ENCODE measurements at places on chromosomes 3 and 15.
A peak's percentile ranks its signal among the peaks of the same experiment; 100 is the strongest.

DNA sequence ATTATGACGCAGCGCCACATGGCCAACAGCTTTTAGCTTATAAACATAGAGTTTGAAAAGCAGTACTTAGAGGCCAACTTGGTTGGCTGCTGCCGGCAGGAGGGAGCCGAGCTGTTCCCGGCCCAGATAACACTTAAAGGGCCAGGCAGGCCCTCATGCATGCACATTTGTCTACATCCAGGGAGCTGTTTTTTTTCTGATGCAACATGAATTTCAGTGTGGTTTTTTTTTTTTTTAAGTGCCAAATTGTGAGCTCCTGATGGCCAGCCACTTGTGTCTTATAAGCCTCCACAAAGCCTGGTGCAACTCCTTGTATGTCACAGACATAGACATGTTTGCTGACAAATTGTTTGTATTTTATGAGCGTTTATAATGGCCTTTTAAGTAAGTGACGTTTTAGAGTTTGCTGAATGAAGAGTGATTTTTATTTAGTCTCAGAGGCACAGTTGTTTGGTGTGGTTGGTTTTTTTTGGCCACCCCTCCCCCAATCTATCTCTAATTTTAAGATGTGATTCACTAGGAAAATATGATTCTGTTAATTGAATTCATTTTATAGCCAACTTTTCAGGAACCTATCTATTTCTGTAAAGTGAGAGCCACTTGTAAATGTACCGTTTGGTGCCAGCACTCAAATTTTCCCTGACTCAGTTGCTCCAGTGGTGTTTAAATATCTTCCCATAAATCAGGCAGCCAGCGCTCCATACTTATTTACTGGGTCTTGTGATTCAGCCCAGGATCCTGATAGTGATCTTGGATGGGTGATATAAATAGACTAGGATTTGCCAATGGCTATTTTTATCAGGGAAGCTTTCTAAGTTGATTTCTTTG, 134.3 kb downstream of the VGLL4 start:
- no peak for DNase-seq

GRCh38 chr3:109337393-109337792, at the start of gene DPPA4:
Gene DPPA4 (minus strand): TSS chr3:109337546. CDS start chr3:109337517, 29 bp downstream.
- DNase-seq: no peak

DNA sequence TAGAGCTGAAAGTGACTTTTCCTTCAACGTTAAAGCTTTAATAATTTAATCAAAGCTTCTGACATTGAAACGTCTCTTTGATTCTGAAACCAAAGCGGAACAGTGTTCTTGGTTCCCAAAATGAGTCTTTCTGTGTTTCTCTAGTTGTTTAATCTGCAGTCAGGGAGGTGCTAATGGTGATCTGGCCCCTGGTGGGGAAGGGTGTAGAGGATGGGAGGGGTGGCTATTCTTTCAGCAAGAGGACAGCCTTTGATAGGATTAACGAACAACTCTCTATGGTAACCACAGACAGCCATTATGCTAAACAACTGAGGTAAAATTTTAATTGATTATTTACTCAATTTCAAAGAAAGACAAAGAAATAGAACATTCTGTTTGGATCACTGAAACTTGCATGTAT, 79.9 kb upstream of the CADPS start:
- no peak for DNase-seq

GRCh38 chr15:71273731-71274447, 158.6 kb downstream of the THSD4 start:
- no peak for DNase-seq

DNA sequence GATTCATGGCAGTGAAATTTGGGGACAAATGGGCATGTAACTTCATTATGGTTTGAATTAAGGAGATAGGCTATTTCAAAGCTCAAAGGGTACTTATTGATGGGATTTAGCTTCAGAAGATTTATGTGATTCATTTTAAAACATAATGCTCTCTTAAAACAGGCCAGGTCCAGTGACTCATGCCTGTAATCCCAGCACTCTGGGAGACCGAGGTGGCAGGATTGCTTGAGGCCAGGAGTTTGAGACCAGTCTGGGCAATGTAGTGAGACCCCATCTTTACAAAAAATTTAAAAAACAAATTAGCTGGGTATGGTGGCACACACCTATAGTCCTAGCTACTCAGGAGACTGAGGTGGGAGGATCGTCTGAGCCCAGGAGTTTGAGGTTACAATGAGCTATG, 11.5 kb downstream of the THAP10 start:
- no peak for DNase-seq

DNA sequence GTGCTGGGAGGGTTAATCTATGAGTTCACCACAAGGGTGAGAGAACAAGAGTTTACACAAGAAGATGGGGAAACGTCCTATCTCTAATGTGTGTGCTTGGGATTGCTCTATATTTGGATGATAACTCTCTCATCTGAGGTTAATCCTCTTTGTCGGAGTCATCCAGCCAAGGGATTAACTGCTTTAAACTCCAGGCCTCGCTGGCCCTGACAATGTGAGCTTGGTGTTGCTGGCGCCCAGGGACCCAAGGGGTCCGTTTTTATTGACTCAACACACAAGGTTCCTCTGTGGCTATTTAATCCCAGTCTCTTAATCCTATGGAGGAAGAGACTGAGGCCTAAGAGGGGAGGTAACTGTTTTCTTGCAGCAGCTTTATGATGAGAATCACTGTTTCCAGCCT, 14.2 kb downstream of the SV2B start:
- no peak for DNase-seq

DNA sequence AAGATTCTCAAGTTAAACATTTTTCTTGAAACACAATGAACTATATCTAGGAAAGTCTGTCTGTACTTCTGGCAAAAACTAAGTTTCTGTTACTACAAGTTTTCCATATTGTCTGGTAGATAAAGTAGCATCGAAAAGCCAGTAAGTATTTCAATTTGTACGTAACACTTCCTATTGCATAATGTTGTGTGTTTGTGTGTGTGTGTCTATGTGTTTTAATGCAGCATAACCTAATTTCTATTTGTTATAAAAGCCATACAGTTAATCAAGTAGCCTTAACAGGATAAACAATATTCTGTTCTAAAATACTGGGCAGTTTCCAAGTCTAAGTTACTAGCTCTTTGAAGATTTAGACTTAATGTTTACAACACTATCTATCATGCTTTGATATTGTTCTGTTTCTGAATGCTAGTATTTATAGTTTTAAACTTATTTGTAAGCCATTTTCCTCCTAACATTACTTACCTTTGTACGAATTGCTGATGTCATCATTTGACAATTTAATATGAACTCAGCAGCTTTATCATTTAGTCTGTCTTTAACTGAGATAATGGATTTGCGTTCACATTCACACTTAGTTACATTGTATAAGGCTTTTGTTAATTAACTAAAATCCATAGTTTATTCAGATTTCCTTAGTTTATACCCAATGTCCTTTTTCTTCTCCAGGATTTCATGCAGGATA, 163.9 kb downstream of the CBLB start:
- no peak for DNase-seq

DNA sequence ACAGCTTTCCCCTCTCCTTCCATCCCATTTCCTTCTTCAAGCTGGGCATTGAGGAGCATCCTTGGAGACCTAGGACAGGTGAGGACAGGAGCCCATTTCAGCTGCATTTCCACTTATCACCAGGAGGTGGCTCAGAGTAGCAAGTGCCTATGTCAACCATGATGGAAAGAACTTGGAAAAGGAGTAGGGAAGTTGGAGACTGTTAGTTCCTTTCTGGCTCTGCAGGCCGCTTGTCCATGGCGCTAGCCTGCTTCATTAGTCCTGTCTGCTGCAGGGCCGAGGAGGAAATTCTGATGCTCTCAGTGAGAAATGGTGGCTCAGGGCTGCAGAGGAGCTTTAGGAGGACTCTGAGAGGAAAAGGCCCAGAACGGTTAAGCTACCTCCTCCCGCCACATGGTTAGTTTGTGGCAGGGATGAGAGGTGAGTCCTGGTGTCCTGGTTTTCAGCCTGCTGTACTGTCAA, 7.0 kb upstream of the CD276 start:
- no peak for DNase-seq

DNA sequence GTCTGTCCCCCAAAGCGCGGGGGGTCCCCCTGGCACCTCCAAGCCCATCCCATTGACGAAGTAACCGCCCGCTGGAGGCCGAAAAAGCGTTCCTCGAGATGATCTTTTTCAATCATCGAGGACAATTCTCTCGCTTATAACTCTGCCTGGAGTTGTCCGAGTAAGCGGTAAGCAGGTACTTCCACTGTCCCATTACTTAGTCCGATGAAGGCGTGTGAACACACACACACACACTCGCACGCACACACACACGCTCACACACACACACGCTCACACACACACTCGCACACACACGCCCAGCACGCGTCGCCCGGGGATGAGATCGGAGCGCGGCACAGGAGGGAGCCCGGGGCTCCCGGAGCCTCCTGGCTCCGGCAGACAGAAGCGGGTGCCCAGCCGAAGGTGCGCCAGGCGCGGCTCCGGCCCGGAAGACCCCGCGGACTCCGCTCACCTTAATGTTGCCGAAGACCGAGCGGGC, 430 bp downstream of the SLCO2A1 start:
- no peak for DNase-seq

GRCh38 chr3:167491621-167492020, 17.8 kb upstream of the SERPINI2 start:
- DNase-seq: no peak

DNA sequence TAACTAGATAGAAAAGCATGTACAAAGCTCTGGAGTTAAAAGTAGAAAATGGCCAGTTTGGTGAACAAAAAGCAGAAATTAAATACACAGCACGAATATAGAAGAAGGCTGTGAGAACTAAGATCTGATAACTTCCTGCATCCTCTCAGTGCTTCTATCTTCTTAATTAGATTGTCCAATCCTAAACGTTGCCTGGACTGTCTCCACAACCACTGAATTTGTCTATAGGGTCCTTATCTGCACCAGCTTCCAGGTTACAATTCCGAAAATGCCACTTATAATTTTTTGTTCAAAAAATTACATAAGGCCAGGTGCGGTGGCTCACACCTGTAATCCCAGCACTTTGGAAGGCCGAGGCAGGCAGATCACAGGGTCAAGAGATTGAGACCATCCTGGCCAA, 626.3 kb downstream of the TBL1XR1 start:
- no peak for DNase-seq

DNA sequence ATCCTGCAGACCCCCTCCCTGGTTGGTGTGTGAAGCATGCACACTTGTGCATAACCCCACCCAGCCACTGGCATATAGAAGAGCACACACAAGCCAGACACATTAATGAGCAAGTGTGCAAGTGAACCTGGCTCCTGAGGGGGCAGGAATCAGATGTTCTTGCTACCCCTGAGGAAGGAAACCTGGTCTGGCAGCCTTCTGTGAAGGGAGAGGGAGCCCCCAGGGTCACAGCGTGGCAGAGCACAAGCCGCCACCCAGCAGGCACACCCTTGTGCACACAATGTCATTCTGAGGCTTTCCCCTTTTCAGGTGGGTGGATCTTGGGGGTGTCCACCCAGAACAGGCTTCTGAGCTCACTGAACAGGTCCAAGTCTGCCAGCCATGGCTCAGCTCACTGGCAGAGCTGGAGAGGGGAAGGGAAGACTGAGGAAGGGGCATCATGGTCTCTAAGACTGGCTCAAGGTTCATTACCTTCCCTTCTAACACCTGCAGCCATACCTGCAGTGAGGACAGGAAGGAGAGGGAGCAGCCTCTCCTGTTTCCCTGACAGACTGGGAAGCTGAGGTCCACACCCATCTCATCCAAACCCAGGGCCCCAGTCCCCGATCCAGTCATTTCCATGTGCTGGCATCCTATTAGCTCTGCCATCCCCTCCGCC, 31.6 kb upstream of the SEMA3F start:
- DNase-seq: no peak

- DNase-seq: no peak
These were observed 25.8 kb downstream of the ZPLD1 start for GRCh38 chr3:102460579-102460978.

- DNase-seq: no peak
These were observed 880.6 kb upstream of the ARPP21 start for GRCh38 chr3:34758630-34759261.

- no peak for DNase-seq
These were observed 135.4 kb downstream of the KLF13 start for GRCh38 chr15:31461911-31462480.

GRCh38 chr3:169811631-169812331, 889 bp upstream of the LRRIQ4 start:
- no peak for DNase-seq

DNA sequence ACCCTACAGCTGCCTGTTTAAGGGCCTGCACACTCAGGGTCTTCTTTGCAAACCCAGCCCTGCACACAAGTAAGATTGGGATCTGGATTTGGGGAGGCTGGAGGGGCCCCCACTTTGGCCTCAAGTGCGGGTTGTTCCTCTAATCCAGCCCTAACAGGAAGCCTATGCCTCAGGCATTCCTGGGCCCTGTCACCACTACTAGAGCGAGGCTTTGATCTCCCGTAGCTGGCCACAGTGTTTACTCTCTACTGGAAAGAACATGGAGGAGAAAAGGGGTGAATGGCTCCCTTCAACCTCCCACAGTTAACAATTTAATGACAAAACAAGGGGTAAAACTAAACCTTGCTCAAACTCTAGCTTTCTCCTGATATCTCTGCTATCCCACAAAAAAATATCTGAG, 48.4 kb downstream of the DZIP1L start:
- no peak for DNase-seq

DNA sequence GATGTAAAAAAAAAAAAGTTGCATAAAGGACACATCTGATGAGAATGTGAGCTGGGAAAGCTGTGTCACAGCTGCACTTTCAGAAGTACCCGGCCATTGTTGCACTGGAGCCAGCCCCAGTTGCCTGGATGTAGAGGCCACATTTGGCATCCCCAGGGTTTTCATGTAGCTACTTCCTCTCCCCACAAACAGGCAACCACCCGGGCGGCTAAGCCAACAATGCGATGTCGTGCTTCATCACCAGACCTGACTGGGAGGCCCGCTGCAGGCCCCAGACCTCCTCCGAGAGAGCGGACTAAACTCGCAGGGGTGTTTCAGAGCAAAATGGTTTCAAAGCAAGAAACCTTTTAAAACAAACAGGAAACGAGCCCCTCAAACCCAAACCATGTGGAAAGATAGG, 142.3 kb downstream of the TMCO5A start:
- DNase-seq: peak; percentile 64

- DNase-seq: no peak
These were observed 66.4 kb upstream of the CCNL1 start for GRCh38 chr3:157226173-157226847.

DNA sequence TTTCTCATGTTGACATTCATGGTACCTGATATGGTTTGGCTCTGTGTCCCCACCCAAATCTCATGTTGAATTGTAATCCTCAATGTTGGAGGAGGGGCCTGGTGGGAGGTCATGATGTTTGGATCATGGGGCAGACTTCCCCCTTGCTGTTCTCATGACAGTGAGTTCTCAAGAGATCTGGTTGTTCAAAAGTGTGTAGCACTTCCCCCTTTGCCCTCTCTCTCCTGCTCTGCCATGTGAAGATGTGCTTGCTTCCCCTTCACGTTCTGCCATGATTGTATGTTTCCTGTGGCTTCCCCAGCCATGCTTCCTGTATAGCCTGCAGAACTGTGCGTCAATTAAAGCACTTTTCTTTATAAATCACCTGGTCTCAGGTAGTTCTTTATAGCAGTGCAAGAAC, 3.3 kb upstream of the UBL7 start:
- no peak for DNase-seq

GRCh38 chr3:28050885-28051284, 190.5 kb upstream of the CMC1 start:
- DNase-seq: no peak
